Upper lobe of right lung (tissue), 1 donor: ENCODE measurements at places on chromosomes 1 and 21. TPM values are rescaled to one million over a fixed set of nuclear protein-coding genes. Genes with fewer than 3 reads are reported as not detected.

The UMODL1 gene
- total RNA-seq, result 0.49 TPM

GRCh38 chr1:111988377-111988742 is 1.1 kb downstream of the KCND3 start:
- DNase-seq, result no peak

GRCh38 chr1:241240069-241240468 is 116.9 kb downstream of the RGS7 start:
- DNase-seq, result no peak

DNA sequence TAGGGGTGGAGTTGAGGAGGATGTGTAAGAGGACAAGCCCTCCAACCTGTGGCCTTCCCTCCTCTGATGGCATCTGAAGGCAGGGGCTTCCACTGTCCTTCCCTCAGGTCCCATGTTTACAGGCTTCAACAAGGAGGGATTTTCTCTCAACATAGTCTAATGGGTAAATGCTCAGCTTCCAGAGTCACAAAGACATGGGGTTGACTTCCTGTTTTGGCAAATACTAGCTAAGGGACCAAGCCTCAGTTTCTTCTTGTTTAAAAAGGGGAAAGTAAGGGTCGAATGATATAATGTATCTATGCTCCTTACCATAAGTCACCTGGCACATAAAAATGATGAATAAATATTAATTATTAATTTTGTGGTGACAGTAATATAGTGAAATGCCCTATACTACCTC is 3.1 kb downstream of the SV2A start:
- DNase-seq, result no peak

DNA sequence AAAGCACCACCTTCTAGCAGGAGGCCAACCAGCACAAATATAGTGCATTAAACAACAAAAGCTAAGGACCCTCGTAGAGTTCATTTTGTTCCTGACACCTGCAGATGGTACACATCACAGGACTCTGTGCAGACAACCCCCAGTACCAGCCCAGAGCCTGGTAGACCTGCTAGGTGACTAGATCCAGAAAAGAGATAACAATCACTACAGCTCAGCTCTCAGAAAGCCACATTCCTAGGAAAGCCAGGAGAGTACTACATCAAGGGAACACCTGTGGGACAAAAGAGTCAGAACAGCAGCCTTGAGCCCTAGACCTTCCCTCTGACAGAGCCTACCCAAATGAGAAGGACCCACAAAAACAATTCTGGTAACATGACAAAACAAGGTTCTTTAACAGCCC is 344.7 kb upstream of the PTBP2 start:
- DNase-seq, result no peak

The POGZ gene
- total RNA-seq, result 96.3 TPM

DNA sequence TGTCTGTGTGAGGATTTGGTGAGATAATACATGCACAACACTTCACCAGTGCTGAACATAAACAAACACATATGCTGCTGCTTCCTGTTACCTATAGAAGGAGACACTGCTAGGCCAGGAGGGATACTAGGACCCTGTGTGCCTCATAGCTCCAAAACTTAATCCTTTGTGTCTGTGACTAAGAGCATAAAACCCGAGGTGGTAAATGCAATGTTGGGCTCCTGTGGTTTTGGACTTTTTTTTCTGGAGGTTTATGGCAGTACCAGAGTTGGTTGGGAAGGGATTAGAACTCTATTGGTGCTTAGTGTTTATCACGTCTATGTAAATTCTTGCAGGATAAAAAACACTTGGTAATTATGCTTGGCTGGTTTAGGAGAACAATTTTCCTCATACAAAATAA is 122.9 kb downstream of the NUF2 start:
- no peak for DNase-seq

The SPSB1 gene
- total RNA-seq, result 29.0 TPM

DNA sequence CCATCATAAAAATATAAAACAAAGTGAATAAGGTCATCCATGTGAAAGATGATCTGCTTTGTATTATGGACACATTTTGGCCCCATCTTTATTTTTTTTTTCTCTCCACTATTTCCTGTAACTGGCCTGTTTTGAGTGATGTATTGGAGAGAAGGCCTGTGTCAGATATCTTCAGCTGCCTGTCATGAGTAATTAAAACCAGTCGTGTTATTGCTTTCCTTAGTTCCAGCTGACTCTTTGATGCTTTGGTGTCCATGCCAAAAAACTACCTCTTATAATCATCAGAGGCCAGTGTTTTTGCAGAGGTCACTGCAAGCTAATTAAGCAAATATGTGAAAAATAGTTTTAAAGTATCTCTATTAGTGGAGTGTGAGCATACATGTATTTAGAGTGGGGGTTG is 29.7 kb downstream of the NTMT2 start:
- DNase-seq, result no peak

The BRDT gene
- total RNA-seq, result not detected

The S100A12 gene
- 22.8 TPM for total RNA-seq

The RGS13 gene
- total RNA-seq, result 4.7 TPM

DNA sequence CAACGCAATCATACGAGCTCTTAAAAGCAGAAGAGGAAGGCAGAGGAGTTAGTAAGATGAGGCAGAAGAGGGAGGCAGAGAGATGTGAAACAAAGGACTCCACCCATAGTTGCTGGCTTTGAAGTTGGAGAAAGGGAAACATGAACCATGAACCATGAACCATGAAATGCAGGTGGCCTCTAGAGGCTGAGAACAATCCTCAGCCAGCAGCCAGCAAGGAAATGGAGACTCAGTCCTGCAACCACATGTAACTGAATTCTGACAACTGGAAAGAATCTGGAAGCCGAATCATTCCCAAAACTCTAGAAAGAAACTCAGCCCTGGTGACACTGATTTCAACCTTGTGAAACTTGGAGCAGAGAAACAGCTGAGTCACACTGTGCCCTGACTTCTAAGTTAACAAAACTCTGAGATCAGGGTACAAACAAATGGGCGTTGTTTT is 10.1 kb downstream of the DIPK1A start:
- no peak for DNase-seq

DNA sequence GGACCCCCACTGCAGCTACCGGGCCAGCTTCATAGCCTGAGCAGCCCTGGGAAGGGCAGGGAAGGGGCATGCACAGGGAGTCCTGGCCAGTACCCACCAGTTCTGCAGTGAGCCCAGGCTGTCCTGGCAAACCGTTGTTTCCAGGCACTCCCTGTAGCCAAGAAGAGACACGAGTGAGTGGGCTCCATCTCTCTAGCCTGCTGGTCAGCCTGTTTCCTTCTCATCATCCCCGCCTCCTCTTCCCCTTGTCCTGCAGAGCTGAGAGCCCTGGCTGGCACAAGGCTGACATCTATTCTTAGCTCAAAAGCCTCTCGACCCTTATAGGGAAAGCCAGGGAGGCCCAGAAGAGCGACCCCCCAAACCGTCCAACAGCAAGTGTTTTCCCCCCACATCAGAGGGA is 28.7 kb downstream of the COL16A1 start:
- no peak for DNase-seq

GRCh38 chr1:79255421-79255820 is 248.9 kb upstream of the ADGRL4 start:
- DNase-seq, result no peak

GRCh38 chr1:238329671-238330070 is 438.9 kb upstream of the ZP4 start:
- no peak for DNase-seq

DNA sequence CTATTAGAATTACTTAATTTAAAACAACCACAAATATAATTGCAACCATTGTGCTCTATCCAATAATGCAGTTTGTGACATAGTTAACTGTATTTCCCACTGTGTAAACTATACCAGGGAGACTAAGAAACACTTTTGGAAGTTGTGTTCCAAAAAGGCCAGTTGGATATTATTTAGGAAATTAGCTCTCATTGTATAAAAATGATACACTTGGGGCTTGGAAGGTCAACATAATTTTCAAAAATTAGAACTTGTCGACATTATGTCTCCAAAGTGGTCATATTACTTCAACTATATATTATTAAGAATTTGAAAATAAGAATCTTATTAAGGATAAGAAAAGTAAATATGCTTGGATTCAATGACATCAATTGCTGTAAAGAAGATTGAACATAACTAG is 876.6 kb downstream of the MRPL39 start:
- no peak for DNase-seq

GRCh38 chr1:192824511-192824910 is 15.7 kb downstream of the RGS2 start:
- DNase-seq, result no peak

- DNase-seq, result no peak
Observed at GRCh38 chr1:119732465-119733168, 20.9 kb downstream of the PHGDH start.
